CD4-positive, alpha-beta T cell (primary cell): ENCODE measurements at places on chromosomes 3 and 15.

GRCh38 chr15:42107473-42107872 lies 13.1 kb upstream of the PLA2G4D start:
- DNase-seq = no peak

GRCh38 chr15:73845507-73845906 lies 27.9 kb upstream of the TBC1D21 start:
- no peak for DNase-seq

DNA sequence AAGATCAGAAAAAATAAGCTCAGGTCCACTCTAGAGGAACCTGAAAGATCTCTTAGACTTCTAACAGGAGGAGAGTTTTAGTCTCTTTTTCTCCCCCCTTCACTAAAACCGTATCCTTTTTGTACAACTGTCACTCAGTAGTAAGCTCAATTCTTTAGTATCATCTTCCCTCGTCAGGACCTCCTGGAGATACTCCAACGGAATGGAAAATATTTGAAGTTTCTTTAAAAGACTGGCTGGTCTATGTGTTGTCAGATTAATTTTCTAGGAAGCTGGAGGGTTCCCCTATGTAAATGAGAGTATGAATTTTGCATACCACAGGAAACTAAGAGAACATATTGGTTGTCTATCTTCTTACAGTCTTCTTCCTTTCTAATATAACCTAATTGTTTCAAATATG lies 747.7 kb upstream of the CBLB start:
- no peak for DNase-seq

DNA sequence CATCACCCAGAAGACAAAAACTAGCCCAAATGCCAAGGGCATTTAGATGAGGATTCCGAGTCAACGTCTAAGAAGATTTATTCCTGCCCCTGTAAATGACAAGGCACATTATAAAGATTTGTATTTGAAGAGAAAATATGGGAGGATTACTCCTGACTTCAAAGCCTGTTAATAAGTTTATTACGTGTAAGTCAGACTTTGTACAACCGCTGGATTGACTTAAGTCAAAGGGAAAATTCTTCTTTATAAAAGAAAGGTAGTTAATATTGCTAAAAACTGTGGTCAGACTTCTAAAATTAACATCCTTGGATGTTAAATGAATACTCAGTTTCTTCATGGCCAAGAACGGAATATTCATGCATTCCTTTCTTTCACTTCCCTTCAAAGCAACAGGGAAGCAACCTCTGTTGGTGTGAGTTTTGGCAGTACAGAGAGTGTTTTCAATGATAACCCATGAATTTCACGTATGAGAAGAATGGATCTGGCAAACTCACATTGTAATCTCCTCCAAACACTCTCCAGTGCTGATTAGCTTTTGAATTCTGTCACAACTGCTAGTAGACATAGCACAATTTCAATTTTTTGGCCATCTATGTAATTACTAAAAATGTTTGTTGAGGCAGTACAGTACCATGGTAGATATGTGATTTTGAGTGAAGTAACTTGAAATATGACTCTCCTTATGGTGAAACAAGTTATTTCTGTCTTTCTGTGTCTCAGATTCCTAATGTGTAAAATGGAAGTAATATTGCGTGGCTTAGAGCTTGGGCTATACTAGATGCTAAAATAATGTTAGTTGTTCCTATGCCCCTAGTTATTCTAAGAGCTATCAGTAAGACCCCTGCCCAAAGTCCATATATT lies 62.0 kb downstream of the PLD1 start:
- DNase-seq = no peak

DNA sequence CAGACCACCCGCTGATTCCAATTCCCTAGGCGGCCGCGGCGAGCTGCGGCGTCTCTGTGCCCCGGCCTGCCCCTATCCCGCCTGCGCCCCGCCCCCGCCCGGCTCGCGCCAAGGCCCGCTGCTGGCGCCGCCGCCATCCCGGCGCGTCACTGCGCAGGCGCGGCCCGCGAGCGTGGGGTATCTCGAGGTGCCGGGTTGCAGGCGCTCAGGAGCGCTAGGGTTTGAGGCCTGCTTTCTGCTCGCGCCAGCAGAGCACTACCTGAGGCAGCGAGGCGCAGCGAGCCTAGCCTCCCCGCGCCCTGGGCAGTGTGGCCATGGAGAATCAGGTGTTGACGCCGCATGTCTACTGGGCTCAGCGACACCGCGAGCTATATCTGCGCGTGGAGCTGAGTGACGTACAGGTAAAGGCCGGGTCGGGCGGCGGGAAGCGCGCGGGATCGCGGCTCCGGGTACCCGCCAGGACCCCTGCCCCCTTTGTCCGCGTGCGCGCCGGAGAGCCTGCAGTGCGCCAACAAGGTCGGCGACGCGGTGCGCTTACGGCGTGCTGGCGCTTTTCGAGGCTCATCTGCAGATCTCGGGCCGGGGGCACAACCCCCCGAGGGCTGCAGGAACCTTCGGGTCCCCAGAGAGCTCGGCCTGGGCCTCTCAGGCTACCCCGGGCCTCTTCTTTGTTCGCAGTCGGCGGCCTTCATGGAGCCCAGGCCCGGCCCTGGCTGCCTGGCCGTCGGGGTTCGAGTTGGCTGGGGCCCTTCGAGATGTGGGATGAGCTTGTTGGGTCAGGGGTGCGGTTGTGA lies at the start of gene HACD3:
HACD3 (plus strand) TSS at position 146 of the 794 bp plus-strand sequence; CDS start at position 315, 169 bp downstream.
- peak; percentile 94 for DNase-seq

- DNase-seq = peak; percentile 14
Observed at GRCh38 chr3:101963902-101964362, 114.6 kb downstream of the NFKBIZ start.

DNA sequence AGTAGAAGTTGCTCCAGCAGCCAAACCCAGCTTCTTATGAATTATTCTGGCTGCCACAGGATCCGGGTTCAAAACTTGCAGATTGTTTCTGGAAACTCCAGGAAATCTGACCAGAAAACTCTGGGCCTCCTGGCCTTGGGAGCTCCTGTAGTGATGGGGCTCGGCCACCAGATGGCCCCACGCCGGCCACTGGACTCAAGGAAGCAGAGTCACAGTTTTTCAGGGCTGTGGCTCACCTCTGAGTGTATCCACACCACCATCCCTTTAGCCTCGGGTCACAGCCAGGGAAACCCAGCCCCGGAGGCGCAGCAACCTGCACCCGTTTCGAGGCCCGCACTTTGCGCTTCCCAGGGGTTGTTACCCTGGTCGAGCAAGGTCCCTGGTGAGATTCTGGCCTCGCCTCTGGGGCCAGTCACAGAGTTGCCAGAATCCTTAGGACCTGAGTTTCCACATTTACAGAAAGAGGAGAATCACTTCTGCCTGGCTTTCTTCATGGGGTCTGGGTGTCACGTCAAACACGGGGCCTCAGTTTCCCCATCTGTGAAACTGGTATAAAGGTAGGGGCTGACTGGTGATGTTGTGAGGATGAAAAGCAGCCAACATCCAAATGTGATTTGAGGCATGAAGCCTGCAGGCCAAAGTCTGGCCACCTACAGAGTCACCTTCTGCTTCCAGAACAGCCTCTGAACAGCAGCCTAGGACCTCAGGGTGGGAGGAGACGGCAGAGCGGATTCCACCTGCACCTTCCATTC lies 53.5 kb upstream of the LCTL start:
- DNase-seq = peak; percentile 18

DNA sequence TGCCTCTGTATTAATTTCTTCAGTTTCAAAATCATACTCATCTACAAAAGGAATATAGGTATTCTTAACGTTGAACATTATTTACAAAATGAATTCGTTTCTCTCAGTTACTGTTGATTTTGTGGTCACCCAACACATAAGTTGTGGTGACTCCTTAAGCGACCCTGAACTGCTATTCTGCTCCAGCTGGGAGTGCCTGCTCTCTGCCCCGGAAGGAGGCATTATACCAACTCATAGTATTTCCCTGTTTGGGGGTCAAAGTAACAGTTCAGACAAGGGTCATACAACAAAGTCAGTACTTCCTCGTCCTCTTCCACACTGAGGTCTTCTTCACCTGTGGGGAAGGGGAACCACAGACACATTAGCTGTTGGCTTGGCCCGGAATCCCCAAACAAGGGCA lies 75.7 kb upstream of the FAM3D start:
- DNase-seq = no peak

DNA sequence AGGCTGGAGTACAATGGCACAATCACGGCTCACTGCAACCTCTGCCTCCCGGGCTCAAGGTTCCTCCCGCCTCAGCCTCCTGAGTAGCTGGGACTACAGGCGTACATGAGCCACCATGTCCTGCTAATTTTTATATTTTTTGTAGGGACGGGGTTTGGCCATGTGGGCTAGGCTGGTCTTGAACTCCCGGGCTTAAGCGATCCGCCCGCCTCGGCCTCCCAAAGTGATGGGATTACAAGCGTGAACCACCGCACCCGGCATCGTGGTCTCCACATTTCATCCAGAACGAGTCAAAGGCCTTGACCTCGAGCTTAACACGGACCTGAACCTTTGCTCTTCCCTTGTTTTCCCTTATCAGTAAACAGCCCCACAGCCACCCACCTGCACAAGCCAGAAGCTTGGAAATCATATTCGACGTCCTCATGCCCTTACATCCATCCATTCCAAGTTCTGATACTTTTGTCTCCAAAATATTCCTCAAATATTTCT lies 1.4 kb upstream of the PTPN23 start:
- no peak for DNase-seq

- DNase-seq = no peak
Observed at GRCh38 chr15:71571641-71572040, 238.7 kb upstream of the NR2E3 start.

DNA sequence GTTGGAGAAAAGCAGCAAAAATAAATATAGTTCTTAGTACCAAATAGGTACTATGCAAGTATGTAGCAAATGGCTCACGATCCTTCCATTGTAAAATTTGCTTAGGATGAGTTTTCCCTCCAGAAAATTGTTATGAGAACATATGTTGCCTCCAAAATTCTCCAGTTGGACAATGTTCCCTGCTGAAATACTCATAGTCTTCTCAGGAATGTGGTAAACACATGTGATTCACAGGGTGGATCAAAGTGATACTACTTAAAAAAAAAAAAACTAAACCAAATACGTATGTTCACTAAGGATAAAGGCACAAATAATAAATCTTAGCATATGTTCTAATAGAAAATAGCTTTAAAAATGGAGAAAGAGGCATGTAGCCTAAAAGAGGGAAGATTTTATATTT lies 84.3 kb upstream of the ZNF385D start:
- DNase-seq = no peak

DNA sequence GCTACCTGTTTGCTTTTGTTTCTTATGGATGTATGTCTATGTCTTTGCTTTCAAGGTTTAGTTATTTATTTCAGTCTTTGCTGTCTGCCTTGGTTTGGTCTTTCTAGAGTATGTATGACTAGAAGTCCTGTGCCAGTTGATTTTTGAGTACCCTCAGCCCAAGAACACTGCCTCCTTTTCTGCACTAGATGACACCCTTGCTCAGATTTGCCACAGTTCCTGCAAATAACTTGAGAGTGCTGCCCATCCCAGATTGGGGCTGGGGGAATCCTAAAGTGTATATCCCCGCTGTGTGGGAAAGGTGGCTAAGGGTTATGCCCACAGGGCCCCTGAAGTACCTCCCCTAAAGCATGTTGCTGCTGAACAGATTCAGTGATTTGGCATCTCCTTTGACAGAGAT lies 32.0 kb downstream of the NLGN1 start:
- DNase-seq = no peak

GRCh38 chr3:58237941-58238681 lies 519 bp downstream of the ABHD6 start:
- no peak for DNase-seq

DNA sequence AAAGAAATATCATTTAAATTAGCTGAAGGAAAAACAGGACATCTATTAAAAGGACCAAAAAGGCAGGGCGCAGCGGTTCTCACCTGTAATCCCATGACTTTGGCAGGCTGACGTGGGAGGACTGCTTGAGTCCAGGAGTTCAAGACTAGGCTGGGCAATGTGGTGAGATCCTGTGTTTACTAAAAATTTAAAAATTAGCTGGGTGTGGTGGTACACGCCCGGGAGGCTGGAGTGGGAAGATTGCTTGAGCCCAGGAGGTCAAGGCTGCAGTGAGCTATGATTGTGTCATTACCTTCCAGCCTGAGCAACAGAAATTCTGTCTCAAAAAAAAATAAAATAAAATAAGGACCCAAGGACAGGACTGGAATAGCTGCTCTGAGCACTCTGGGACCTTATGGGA lies 16.2 kb upstream of the HERC1 start:
- DNase-seq = no peak

DNA sequence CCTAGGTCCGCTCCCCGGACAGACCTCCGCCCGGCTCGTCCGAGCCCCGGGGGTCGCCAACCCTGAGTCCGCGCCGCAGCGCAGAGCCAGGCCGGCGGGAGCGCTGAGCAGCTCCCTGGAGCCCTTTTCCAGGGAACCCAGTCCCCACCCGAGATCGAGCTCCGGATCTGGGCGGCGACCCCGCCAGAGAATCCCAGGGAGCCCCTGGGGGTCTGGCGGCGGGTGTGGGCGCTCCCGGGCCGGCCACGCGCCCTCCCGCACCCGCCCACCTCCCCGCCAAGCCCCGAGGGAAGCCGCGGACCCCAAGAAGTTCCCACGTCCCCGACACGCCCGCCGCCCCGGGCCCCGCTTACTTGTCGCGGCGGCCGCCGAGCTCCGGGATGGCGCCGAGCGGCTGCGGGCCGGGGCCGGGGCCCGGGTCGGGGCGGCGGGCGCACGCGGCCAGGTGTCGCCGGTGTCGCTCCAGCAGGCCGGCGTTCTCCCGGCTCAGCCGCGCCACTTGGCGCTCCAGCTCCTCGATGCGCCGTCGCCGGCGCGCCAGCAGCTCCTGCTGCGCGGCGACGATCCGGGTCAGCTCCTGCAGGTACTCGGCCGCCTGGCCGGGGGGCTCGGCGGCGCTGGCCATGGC lies 137.7 kb downstream of the NUP210 start:
- no peak for DNase-seq

DNA sequence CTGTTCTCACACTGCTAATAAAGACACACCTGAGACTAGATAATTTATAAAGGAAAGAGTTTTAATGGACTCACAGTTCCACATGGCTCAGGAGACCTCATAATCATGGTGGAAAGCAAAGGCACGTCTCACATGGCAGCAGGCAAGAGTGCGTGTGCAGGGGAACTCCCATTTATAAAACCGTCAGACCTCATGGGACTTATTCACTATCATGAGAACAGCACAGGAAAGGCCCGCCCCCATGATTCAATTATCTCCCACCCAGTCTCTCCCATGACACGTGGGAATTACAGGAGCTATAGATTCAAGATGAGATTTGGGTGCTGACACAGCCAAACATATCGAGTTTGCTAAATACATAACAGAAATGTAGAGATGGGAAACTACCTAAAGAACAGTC lies 39.5 kb upstream of the DGKG start:
- DNase-seq = no peak

DNA sequence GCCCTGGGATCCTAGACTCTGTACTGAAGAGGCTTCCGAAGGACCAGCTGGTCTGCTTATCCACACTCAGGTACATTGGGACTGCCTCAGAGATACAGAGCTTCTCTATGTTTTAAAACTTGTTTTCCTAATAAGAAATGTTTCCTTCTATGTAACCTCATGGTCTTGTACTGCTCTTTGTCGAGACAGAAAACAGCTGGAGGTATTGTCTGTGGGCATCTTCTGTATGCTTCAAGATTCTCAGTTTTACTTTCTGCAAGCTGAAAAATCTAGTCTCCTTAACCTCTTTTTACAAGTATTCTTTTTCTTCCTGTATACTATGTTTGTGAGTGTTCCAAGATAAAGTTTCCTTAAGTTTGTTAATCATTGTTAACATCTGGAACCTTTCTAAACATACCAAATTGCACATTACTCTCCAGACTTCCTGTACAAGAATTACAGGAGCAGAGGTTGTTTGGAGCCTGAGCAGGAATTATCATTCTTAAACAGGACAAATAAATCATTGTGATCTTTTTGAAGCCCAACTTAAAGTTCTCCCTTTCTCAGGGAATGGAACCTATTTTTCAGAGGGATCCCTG lies 358.3 kb upstream of the CFAP20DC start:
- DNase-seq = no peak

- peak; percentile 45 for DNase-seq
Observed at GRCh38 chr15:70507772-70508371, 255.5 kb downstream of the UACA start.
